ENCODE measurements at places on chromosomes 12 and 14.

DNA sequence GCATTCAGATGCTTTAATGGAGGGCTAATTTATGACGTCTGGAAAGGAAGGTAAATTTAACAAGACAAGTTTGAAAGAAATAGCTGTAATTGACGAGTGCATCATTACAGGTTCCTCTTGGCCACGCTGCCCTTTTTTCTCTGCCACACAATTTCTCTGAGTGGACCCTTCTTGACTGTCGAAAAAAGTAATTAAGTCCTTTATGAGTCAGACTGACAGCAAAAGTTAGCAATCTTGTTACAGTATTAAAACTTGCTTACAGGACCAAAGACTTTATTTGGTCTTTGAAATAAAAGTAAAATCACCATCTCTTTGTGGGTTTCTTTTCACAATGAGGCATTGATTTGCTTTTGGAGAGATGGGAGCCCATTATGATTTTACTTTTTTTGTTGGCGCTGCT, 42.6 kb downstream of the SAMD4A start:
- DNase-seq = no peak

DNA sequence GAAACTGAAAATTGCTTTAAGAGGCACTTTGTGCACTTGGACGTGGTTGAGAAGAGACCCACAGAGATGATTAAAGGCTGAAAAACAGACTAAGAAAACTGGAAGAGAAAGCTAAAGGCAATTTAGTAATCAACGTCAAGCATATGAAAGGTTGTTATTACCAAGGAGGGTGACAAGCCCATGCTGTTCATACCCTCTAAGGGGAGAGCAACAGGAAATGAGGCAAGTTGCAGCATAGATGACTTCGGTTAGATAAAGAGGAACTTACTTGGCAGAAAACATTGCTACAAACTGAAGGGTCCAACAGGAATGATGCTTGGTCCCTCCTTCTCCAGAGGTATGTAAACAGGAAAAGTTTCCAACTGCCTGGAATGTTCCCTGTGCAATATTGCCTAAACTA, 107.8 kb downstream of the DUSP6 start:
- no peak for DNase-seq

- DNase-seq = no peak
Measured at GRCh38 chr14:68263563-68264259, 444.1 kb downstream of the RAD51B start.

DNA sequence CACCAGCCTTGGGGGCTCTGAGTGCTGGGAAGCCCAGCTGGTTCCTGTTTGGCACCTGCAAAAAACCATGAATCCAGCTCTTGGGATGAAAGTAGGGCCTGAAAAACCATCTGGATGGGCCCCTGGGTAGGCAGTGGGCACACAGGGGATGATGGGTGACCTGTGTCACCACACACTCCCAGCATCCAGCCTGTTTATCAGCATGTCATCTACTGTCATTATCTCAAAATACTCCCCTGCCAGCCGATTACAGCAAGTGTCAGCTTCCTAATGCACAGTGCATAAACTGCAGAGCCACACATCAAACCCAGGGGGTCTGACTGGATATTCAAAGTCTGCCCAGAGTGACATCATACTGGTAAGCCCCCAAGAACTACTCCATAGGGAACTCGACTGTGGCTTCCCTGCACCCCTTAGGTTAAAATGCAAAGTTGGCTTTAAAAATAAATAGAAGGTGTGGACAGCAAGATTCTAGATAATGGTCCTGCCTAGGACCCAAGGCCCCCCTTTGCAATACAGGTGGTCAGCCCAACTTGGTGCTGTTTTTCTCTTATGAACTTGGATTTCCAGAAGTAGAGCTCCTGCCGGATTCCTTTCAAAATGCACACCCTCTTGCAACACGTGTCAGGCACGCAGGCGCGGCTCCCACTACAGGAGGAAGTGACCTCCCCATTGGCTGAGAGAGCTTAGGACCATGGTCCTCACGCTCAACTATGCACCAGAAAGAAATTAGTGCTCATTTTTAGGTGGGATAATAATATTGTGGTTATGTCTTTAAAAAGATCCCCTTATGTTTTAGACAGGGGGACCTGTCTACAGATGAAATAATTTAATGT, 94.1 kb downstream of the GCH1 start:
- DNase-seq = no peak

DNA sequence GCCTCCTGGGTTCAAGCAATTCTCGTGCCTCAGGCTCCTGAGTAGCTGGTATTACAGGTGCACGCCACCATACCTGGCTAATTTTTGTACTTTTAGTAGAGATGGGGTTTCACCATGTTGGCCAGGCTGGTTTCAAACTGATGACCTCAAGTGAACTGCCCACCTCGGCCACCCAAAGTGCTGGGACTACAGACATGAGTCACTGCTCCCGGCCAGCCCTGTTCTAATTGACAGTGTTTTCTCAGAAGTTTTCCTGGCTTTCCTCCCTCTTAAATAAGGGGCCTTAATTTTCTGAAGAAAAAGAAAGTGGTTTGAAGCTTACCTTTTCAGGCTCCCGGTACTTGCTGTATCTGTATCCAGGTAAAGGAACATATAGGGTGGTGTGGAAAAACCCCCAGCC, 1.7 kb downstream of the HAL start:
- no peak for DNase-seq

GRCh38 chr12:71599210-71599609, 64.4 kb downstream of the ZFC3H1 start:
- DNase-seq = no peak

- DNase-seq = no peak
Measured at GRCh38 chr12:117875744-117876435, 92.9 kb downstream of the KSR2 start.

GRCh38 chr12:45944771-45945170, 45.6 kb downstream of the SCAF11 start:
- DNase-seq = no peak

DNA sequence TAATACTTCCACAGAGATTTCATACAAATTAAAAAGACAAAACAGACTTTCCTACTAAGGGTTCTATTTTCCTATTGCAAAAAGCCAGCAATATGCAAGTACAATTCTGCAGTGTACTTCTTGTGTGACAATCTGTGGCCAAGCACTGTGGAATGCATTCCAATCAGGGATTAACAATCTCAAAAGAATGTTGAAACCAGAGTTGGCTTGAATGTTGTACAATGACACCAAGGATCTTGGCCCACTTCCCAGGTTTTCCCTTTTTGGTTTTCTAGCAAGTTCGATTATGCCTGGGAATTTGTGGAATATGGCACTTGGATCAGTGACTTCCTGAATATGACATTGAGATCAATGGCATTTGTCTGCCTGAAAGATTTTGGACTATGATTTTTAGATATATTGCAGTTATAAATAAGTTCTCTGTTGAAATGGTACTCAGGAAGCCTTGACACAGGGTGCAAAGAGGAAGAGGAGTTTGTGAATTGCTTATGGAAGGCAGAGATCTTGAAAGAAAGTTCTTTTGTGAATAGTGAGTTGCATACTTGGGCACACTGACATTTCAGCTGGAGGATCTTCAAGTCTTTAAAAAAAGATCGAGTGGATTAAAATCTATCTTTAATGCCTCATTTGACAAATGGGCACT, 81.4 kb upstream of the FERMT2 start:
- DNase-seq = no peak

DNA sequence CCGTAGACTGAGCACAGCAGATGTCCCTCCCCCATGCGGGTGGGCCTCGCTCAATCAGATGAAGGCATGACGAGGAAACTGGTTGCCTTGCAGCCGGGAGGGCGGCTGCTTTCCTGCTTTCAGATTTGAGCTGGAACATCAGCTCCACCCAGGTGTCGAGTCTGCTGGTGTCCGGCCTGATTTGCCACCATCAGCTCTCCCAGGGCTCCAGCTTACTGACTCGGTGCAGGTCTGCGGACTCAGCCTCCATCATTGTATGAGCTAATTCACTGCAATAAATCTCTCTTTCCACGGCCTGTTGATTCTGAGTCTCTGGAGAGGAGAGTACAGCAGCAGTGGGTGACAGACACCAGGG, 156.2 kb downstream of the KIF26A start:
- DNase-seq = no peak

DNA sequence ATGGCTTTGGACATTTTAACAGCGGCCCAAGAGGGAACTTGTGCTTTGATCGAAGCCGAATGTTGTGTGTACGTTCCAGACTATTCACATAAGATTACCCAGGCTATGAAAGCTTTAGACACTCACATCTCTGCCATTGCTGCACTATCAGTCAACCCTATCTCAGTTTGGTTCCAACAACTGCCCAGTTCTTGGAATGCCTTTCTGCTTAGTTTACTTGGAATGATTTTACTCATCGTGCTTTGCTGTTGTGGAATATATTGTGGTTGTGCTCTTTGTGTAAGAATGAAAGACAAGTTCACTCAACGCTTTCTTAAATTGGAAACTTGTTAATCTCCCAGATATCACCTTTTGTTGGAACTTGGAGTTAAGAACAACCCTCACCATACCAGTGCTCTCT, 498.2 kb downstream of the GLT1D1 start:
- DNase-seq = no peak

- no peak for DNase-seq
Measured at GRCh38 chr14:51684760-51685159, 33.0 kb downstream of the FRMD6 start.

- DNase-seq = no peak
Measured at GRCh38 chr14:77318006-77318553, 2.6 kb downstream of the POMT2 start.

DNA sequence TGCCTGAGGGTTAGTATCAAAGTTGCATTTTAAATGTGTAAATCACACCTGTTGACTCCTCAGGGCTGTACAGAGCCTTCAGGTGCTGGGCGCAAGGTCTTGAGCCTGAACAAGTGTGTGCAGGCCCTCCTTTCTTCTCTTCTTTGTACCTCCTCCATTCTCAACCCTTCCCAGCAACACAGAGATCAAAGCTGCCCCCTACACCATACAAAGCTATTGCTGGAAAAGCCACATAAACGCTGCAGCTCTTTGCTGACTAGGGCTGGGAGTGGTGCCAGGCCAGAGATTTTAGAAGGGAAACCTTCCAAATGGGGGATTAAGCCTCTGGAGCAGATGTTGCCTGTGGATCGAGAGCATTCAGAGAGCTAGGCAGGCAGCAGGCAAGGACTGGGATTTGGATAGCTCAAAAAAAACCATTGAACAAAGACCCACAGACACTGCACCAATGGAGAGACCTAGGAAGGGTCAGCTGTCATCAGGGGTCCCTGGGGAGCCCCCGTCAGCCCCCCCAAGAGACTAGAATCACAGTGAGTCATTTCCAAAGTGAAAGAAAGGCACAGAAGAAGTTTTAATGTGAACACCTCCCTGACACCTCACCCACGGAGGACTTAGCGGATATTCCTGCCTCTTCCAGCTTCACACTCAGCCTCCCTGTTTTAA, 18.2 kb upstream of the SUSD6 start:
- no peak for DNase-seq

DNA sequence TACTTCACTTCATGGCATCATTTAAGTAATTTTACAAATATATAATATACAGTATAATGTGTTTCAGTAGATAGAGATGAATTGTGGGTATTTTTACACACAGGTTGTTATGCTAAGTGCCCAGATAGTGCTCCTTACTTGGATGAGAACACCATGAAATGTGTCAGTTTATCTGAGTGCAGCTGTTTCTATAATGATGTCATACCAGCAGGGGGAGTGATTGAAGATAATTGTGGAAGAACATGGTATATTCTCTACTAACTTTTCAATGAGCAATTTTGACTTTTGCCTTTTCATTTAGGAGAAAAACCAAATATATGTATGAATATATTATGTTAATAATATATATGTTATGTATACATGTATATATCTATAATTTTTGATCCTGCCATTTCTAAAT, 221.6 kb downstream of the LRRK2 start:
- no peak for DNase-seq

GRCh38 chr14:24435192-24435810, 5.5 kb downstream of the KHNYN start:
- no peak for DNase-seq

DNA sequence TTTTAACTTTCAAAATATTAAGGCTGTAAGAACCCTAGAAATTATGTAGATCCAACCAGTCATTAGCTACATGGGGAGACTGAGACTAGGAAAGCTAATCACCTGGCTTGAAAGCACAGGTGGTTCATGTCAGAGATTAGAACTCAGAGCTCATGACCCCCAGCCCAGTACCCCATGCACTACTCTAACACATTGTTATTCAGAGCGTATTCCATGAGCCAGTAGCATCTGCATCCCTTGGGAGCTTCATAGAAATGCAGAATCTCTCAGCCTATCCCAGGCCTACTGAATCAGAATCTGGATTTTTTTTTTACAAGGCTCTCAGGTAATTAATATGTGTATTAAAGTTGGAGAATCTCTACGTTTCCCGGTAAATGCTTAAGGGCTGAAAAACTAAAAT, 161.7 kb downstream of the BTG1 start:
- no peak for DNase-seq

GRCh38 chr12:11397366-11397765, 2.0 kb upstream of the PRB2 start:
- DNase-seq = no peak

GRCh38 chr14:56294128-56294527, 175.9 kb downstream of the PELI2 start:
- no peak for DNase-seq

DNA sequence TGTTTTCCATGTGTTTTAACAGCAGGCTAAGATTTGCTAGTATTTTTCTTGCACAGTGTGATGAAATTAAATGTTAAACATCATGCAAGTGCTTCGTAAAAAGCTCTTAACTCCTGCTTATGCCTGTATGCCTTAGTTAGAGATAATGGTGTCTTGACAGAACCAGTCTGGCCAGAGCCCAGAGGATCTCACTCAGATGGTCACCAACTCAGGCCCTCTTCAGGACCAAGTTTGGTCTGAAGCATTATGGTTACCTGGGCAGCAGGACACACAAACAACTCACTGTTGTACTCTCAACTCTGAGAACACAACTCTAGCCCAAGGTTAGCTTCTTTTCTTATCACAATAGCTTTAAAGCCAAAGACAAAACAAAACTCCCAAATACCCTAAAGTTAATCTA, 115.4 kb downstream of the KIF21A start:
- DNase-seq = no peak

DNA sequence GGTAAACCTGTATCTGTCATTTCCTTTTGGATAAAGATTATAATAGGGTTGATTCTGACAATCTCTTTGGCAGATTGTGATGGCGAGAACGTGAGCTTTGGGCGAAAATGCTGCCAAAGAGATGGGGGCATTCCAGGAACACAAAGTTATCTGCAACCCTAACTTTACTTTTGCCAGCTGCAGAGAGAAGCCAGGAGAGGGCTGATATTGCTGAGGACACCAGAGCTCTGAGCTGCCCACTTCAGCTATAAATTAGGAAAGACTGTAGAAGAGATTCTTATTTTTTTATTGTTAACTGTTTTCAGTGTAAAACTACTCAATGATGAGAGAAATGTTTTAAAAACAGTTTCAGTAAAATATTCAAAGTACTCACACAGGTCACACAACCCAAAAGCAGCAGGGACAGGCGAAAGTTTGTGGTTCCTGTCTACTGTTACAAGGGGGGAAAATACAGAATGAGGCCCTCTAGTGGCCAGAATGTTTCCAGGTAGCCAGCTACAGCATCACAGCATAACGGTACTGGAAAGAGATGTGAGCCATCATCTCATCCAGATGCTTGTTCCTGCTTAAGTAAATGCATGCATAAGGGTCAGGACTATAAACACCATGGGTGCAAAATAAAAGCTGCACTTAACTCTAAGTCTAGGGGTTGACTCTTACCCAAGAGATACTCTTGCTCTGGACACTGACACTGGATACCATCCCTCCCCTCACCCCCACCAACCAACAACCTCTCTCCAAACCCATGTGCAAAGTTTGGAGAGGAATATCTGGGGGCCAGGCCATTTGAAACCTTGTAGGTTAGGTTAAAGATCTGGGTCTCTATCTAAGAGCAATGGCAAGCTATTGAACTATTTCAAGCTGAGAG, 498.4 kb downstream of the RMST start:
- no peak for DNase-seq

Data from stimulated activated CD4-positive, alpha-beta T cell treated with anti-CD3 and anti-CD28 coated beads, Interleukin-1b, Interleukin-23, amount 100 ng/mL, for 24 hours (primary cell).